ENCODE measurements at places on chromosomes 11 and 22.

- DNase-seq: no peak
These were observed 108.7 kb upstream of the PITPNB start for GRCh38 chr22:28027453-28028448.

DNA sequence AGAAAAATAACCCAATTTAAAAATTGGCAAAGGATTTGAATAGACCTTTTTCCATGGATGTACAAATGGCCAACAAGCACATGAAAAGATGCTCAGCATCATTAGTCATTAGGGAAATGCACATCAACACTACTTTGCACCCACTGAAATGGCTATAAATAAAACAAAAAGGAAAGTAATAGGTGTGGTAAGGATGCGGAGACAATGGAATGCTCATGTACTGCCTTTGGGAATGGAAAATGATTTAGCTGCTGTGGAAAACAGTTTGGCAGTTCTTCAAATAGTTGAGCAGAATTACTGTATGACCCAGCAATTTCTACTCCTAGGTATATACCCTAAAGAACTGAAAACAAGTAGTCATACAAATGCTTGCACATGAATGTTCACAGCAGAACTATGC is 37.4 kb downstream of the LARGE2 start:
- DNase-seq: no peak

DNA sequence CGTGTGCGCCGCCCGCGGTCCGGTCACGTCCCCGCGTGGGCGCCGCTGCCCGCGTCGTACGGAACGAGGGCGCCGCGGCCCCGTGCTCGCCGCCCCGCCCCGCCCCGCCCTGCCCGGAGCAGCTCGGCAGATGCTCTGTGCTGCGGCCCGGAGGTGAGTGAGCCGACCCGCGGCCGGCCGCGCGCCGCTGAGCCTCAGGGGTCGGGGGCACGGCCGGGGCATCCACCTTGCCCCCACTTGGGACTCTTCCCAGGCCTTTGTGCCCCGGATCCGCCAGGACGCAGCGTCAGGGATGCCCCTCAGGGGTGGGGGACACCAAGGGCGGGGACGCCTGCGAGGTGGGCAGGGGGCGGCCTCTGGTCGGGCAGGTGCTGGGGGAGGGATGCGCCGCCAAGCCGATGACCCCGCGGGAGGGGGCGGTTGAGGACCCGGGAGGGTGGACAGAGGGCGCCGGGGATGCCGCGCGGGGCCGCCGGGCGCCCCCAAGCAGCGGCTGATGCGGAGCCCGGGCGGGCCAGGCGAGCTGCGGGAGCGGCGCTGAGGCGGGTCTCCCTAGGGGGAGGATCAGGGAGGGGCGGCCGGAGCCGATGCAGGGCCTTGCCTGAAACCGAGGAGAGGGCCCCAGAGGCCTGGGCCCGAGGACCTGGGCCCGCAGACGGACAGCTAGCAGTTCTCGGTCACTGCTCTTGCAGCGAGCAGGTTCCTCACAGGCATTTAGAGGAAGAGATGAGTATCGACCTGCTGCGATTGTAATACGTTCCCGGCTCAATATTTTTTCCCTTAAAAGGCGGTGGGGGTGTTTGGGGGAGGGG is at the start of gene GNAZ:
Gene GNAZ, plus strand, starts transcription at position 102 of the 812 bp plus-strand sequence. CDS start 25,177 bp downstream, outside the sequence.
- DNase-seq: peak; percentile 25

- no peak for DNase-seq
These were observed 71.8 kb upstream of the NCAM1 start for GRCh38 chr11:112889446-112889845.

GRCh38 chr11:94139416-94139815 is 10.8 kb downstream of the PANX1 start:
- DNase-seq: no peak

DNA sequence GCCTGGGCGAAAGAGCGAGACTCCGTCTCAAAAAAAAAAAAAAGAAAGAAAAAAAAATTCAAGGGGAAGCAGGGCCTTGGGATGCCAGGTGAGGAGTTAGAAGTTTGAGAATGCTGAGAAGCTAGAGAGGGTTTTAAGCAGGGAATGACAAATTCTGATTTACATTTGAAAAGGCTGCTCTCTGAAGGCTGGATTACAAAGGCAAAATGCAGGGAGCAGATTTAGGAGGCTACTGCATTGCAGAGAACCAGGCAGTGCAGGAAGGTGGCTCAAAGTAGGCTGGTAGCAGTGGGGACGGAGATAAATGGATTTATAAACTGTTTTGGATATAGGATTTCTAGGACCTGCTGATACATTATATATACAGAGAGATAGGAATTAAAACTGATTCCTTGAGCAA is 66.6 kb downstream of the KCNC1 start:
- no peak for DNase-seq

- no peak for DNase-seq
These were observed 203.8 kb downstream of the DLG2 start for GRCh38 chr11:85423316-85423715.

- no peak for DNase-seq
These were observed 664 bp downstream of the PTGDR2 start for GRCh38 chr11:60854847-60855725.

All from immature natural killer cell (primary cell).